T1000 (cell line): ENCODE measurements at places on chromosomes 3 and 15.

DNA sequence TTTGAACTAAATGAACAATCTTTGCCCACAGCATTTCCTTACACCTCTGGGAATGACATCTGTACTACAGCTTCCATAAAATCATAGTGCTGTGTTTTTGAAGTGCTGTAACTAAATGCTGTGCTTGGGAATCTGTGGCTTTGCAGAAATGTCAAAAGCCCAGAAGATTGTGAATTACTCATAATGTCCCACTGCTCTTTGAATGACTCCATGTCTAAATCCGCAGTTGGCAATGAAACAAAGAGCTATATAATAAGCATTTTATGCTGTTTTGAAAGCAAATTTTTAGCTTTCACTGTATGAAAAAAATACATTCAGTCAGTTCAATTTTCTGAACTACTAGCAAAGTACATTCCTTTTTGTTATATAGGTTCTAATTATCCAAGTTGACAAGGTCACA, 88.6 kb upstream of the ADAMTS17 start:
- DNase-seq: no peak

- no peak for DNase-seq
These were observed 86.9 kb upstream of the UBE3A start for GRCh38 chr15:25525741-25526140.

DNA sequence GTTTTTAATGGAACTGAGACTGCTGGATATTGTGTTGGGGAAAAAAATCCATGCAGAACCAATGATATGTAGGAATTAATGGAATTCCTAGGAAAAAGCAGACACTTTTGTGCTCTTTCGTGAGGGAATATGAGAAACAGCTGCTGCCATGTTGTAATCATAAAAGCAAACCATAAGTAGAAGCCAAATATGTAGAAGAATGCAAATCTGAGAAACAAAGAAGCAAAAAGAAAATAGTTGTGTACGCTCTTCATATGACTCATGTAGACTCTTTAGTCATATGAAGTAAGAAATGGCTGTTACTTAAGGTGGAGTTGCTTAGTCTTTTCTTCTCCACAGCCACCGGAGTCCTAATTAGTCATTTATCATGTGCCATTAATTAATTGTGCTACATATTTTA, 298.6 kb upstream of the ZNF717 start:
- DNase-seq: no peak

DNA sequence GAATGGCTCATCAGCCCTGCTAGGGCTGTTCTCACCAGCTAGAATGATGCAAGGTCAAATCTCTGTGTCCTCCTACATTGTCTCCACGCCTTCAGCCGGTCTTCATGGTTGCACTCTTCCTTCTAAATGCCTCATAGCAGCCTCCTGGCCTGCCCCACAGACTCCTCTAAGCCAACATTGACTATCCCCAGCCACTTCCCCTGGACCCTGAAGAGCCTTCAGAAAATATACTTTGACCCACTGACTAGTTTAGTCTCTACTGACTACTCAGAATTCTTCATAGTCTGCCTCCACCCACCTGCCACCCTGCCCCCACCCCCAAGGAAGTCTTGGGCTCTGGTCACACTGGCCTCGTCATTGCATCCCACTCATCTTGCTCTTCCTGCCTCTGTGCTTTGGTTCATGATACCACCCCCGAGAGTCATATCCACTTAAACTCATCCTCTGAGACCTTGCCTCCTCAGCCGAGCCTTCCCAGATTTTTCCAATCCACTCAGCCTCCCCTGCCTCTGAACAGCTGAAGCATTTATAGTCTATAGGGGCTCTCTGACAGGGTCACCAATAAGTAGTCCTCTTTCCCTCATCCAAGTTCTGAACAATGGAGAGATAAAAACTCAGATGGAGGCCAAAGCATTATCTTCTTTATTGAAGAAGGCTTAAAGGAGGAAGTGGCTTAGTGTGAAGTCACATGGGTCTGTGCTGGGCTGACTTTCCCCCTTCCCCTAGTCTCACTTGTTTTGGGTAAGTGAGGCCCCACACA, 9.5 kb upstream of the DOCK3 start:
- DNase-seq: no peak

- no peak for DNase-seq
These were observed 75.6 kb downstream of the FAM174B start for GRCh38 chr15:92579931-92580470.

- no peak for DNase-seq
These were observed 74.1 kb downstream of the CHL1 start for GRCh38 chr3:270688-271087.

GRCh38 chr3:74617776-74618175, 3.3 kb upstream of the CNTN3 start:
- no peak for DNase-seq

- DNase-seq: no peak
These were observed 24.1 kb downstream of the PDCD10 start for GRCh38 chr3:167710552-167710951.

DNA sequence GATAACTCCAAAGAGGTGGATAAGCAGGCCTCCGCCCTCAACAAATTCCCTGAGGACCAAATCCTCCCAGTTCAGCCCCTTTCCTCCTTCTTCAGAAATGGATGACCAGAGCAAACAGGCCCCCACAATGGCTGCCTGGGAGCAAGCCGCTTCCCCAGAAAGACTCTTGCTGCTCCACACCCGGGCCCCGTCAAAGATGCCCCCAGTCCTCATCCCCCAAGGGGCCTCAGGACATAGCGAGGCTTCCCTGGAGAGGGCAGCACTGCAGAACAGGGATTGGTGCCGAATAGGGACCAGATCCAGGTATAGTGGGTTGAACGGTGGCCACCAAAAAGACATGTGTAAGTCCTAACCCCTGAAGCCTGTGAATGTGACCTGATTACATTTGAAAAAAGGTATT, 502.3 kb downstream of the SHQ1 start:
- DNase-seq: no peak

- no peak for DNase-seq
These were observed 132.2 kb upstream of the PRICKLE2 start for GRCh38 chr3:64357481-64357880.

- DNase-seq: no peak
These were observed 179.7 kb upstream of the NDN start for GRCh38 chr15:23866832-23867231.

DNA sequence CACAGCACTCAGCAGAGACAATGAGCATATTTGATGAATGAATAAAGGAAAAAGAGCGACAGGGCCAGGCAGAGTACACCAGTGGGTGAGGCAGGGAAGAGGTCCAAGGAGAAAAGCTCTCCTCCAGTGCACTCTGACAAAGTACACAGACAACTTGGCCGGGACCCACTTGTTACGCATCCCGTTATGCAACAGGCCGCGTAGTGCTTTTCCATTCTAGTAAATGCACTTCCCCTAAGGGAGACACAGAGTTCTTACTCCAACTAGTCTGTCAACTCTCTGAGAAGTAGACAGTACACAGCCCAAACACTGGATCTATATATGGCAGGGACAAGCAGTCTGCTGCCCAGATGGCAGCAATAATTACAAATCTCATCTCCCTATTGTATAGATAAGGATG, 18.5 kb downstream of the LARP6 start:
- no peak for DNase-seq
